Posterior vena cava (tissue), 2 donors: ENCODE measurements at places on chromosomes 3 and 15. TPM values are rescaled to one million over a fixed set of nuclear protein-coding genes. Genes with fewer than 3 reads are reported as not detected.

DNA sequence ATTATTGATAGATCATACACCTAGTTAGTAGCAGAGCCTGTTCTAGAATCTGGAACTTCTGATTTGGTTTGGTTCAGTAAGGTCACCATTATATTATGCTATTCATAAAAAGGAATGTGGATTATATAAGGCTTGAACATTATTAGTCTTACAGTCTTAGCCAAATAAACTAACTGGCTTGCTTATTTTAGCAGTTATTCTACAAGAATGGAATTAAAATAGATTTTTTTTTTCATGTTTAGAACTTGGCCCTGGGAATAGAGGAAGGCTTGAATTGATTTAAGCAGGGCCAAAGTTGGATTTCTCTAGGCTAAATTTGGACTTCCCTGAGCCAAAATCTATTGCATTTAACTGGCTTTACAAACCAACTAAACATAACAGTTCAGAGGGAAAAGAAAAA is 24.4 kb downstream of the DTWD1 start:
- DNase-seq = no peak

Gene RPL15
- total RNA-seq = 1,232 TPM

Gene CCDC54
- not detected for total RNA-seq

Gene CHDH
- 3.7 TPM for total RNA-seq

Gene COMMD2
- total RNA-seq = 31.9 TPM

Gene SHC4
- total RNA-seq = 6.2 TPM
